M059J (cell line): ENCODE measurements at places on chromosomes 3 and 15.

GRCh38 chr3:47054412-47054811 lies 74.9 kb downstream of the NBEAL2 start:
- DNase-seq, result no peak

DNA sequence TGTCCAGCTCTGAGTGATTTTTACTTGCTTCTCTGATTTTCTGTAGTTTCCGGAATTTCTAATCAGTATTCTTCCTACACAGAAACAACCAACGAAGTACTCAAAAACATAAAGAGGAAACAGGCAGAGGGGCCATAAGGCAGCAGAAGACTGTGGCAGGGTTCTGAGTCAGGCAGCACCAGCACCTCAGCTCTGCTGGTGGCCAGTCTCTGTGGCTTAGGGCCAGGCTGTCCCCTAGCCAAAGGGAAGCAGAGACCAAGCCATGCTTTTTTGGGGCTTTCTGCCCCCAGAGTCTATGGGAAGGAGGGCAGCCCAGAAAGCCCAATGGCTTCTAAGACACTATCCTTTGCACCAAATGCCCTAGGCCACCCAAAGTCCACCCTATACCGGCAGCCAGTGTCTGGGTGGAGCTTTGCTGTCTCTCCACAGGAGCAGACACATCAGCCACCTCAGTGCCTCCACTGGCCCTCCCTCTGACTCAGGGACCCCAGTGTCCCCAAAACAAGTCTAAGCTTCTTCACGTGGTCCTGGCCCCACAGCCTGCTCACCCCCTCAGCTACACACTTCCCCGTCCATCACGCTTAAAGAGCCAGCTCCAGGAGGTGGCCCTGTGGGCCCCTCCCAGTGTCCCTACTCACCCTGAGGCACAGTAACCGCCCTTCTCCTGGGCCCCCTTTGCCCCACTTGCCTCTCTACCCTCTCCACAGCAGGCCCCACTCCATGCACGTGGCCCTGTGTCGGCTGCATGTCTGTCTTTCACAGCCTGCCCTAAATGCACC lies 46.2 kb downstream of the CCDC12 start:
- peak; percentile 35 for DNase-seq

GRCh38 chr15:90642464-90643300 lies 74.5 kb upstream of the BLM start:
- no peak for DNase-seq

GRCh38 chr3:68142441-68142840 lies 488.0 kb upstream of the SUCLG2 start:
- DNase-seq, result no peak

DNA sequence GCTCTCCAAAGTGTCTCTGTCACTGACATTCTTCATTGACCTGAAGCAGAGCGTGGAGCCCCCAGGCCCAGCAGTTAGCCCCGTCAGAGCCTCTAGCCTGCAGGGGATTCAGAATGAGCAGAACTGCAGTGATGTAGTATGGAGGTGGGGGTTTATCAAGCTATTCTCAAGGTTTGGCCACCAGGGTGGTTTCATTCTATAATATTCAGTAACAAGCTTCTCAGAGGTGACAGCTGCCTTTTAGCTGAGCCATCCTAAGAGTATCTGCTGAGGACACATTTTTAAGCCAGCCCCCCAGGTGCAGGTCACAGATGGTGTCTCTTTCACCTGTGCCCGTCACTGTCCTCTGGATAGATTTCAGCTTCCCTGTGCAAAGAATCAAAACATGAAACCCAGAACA lies 31.9 kb downstream of the CMTM7 start:
- no peak for DNase-seq

DNA sequence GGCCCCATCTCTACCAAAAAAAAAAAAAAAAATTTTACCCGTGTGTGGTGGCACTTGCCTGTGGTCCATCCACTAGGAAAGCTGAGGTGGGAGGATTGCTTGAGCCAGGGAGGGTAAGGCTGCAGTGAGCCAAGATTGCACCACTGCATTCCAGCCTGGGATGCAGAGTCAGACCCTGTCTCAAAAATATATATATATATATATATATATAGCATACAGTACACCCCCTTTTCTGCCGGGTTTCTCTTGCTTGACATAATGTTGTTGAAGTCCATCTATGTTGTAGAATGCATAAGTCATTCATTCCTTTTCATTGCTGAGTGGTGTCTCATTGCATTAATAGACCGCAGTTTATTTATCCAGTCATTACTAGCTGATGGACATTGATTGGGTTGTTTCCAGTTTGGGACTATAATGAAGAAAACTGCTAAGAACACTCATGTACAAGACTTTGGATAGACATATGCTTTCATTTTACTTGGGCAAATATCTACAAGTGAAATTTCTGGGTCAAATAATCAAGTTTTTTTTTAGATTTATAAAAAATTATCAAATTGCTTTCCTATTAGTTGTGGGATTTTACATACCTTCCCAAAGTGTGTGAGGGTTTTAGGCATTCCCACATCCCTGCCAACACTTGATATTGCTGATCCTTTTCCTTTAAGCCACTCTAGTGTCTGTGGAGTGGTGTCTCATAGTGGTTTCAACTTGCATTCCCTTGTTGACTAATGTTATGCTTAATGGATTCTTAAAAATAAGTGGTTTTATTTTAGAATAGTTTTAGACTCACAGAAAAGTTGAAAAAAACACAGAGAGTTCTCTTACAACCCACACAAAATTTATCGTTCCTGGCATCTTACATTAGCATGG lies 2.1 kb upstream of the PRR20G start:
- DNase-seq, result peak; percentile 72

DNA sequence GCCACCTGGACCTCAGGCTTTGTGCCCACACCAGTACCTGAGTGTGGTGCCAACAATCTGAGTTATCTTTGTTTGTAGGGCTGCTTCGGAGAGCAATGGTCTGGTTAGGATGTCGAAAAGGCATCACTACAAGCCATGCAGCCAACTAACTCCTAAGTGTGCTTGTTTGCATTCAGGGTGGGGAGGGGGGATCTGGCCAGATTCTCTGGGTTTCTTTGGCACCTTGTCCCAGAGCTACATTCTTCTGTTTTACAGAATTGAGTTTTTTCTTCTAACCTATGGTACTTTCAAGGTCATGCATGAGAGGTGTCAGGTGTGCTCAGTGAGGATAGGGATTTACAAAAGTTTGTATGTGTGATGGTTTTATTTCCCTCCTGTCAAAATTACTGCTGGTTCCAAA lies 391.4 kb upstream of the RARB start:
- DNase-seq, result no peak

GRCh38 chr3:169879845-169880575 lies 10.3 kb upstream of the LRRC31 start:
- no peak for DNase-seq

DNA sequence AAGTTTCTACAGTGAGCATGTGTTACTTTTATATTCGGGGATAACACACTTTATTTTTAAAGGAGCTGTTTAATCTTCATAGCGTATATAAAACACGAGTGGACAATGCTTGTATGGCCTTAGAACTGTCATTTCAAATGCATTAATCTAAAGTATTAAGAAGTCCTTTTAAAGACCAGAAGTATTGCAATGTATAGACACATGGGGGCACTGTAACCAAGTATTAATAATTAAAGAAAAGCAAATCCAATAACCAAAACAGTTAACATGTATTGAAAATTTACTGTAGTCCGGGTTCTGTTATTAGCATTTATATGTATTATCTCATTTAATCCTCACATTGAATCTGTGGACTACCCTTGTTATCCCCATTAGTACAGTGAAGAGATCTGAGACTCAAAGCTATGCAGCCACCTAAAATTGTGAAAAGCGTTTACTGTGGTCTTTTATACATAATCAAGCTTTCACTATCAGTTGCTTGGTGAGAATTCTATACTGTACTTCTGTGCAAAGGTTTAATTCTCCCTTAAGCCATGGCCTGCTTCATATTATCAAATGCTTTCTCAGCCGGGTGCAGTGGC lies 10.1 kb downstream of the ARL14 start:
- peak; percentile 52 for DNase-seq

DNA sequence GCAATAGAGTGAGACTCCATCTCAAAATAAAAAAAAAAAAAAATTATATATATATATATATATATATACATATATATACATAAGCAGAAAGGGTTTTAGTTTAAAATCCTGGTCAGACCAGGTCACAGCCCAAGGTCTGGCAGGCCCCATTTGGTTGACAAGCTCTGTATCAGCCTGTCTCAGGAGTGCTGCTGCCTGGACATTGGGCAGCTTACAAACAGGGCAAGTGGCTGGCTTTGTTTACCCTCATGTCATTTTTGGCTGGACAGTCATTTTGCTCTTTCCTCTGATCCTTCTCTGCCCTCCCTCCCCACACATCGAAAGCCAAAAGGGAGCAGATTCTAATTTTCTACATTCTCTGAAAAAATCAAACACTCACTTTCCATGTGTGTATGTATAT lies 26.7 kb upstream of the KLHL6 start:
- no peak for DNase-seq

GRCh38 chr3:56988458-56989168 lies 71.9 kb upstream of the SPATA12 start:
- DNase-seq, result peak; percentile 59

GRCh38 chr15:85592148-85592547 lies 202.6 kb downstream of the KLHL25 start:
- DNase-seq, result peak; percentile 93

- DNase-seq, result no peak
Observed at GRCh38 chr15:70036585-70037291, 61.0 kb downstream of the TLE3 start.
